Adipocyte (in vitro differentiated cells): ENCODE measurements at places on chromosomes 7 and 10.

DNA sequence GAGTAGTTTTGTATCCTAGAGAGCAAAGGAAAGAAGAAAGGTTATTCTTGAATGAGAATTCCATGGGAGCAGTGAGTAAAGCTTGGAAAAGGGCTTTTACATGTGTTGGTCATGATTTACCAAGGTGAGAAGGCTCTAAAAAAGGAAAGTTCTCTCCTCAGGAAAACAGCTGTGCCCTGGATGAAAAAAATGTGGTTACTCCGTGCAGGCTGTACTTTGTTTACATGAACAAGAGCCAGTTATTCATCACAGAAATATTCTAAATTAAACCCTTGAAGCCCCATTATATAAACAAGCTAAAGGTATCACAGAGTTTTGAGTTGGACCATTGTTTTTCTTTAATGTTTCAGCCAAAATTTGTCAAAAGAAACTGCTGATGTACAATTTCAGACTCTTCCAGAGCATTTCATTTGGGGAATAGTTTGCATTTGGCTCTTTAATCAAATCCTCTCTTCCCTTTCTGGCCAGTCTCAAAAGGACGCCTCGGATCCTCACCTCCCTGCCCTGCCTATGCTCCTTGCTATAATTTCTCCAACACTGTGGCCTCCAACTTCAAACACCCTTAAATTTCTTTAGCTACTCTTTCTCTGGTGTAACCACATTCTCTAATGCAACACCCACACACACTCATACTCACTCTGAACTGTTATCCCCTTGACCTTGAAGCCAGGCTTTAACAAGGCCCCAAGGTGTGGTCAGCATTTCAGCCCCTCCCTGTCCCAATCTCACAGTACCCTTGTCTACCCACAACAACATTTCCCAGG, 47.4 kb downstream of the AFAP1L2 start:
- peak; percentile 57 for DNase-seq

- no peak for DNase-seq
Observed at GRCh38 chr7:77910124-77910523, 111.6 kb downstream of the PHTF2 start.

DNA sequence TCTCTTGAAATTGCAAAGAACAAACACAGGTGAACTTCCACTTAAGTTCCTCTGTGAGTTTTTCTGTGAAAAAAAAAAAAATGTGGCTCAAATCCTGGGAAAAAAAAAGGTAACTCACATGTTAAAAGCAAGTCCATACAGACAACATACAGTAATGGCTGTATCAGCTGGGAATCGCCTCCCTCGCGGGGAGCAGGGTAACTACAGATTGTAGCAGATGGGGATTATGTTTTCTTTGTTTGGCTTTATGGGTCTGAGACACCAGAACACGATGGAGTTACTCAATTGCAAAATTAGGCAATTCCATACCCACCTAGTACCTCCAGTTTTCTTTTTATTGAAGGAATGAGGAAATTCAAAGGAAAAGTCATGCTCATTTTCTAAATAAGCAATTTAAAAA, 42.3 kb downstream of the FEZF1 start:
- no peak for DNase-seq

DNA sequence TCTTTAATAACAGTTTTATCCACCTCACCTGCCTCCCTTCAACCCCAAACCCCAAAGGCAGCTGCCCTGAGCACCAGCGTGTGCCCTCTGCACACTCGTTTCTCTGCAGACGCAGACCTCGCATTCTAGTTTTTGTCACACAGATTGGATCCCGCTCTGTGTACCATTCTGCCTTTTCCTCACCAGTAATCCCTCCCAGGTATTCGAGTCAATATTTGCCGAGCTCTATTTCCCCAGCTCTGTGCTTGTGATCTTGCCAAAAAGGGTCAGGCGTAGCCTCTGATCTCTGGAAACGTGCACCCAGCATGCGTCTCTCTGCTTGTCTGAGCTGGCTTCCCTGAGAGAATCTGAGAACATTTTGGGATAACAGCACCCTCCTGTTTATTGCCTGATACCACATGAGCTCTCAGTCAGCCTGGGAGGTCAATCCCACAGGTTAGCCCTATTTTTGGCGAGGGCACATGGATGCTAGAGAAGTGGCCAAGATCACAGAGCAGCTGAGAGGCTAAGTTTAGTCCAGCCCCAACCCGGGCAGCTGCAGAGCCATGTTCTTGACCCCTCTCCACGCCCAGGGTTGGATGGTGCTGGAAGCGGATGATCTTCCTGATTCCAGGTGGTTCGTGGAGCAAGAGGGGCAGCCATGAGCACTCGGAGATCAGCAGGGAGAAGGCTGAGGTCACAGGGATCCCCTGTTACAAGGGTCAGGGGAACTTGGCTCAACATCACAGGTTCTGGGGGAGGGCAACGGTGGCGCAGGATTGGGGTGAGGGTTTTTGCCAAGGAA, 29.1 kb downstream of the FOXL3 start:
- no peak for DNase-seq

- DNase-seq: no peak
Observed at GRCh38 chr10:47358457-47358856, 10.3 kb downstream of the RBP3 start.

GRCh38 chr10:90968328-90969081, 47.6 kb upstream of the ANKRD1 start:
- peak; percentile 54 for DNase-seq

GRCh38 chr7:132456418-132456817, 119.9 kb downstream of the PLXNA4 start:
- DNase-seq: no peak

- peak; percentile 79 for DNase-seq
Observed at GRCh38 chr10:34815185-34816084, at the start of gene PARD3. Gene PARD3, minus strand, starts transcription at chr10:34815296. Its CDS starts 301 bp downstream, at chr10:34814995.

DNA sequence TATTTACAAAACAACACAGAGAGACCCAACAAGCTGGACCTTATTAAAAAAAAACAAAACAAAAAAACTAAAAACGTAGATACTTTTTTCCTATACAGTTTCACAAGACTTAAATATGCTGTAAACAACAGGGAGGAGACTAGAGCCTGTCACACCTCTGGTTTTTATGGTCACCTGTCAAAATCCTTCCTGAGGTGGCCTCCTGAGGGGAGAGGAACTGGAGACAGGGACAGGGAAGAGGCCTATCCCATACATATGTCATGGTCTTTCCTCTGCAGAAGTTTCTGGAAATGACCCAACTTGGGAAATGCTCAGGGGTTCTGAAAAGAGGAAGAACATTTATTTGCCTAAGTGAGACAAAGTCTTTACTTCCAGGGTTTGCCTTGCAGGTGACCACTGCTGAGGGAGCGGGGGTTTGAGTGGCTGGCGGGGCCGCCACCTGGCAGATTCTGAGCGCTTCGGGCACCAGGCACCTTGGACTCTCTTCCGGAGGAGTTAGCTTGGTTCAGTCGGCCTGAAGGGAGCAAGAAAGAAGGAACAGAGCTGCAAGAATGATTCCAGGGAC, 18.3 kb downstream of the CPA1 start:
- no peak for DNase-seq

DNA sequence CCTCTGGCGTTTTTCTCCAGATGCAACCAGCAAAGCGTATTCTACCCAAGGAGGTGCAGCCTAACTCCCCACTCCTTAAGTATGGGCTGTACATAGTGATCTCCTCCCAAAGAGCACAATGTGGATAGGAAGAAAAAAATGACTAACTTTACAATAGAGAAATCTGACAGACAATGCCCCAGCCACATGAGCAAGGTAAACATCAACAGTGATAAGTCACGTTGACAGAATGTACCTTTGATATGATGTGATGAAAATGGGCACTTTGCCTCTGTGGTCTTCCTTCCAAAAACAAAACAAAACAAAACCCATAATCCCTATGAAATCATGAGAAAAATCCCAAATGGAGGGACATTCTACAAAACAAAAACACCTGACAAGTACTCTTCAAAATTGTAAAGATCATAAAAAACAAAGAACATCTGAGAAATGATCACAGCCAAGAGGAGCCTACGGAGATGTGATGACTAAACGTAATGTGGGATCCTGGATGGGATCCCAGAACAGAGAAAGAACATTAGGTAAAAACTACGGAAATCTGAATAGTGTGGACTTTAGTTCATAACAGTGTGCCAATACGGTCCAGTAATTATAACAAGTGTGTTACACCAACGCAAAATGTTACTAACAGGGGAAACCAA, 50.6 kb downstream of the ABLIM1 start:
- DNase-seq: no peak

- no peak for DNase-seq
Observed at GRCh38 chr10:129494740-129495139, 27.7 kb downstream of the MGMT start.

GRCh38 chr10:22180724-22181123, 37.1 kb downstream of the EBLN1 start:
- no peak for DNase-seq

GRCh38 chr10:88936656-88937055, 15.9 kb downstream of the ACTA2 start:
- DNase-seq: no peak

GRCh38 chr10:31299119-31299518, 19.9 kb upstream of the ZEB1 start:
- DNase-seq: no peak

GRCh38 chr10:91690412-91690811, 57.5 kb upstream of the PPP1R3C start:
- DNase-seq: no peak

GRCh38 chr10:133326745-133327650, 9.7 kb downstream of the CALY start:
- no peak for DNase-seq

- DNase-seq: no peak
Observed at GRCh38 chr7:150896562-150897209, 44.4 kb downstream of the AOC1 start.

GRCh38 chr7:137360087-137360679, 16.6 kb upstream of the PTN start:
- DNase-seq: no peak

GRCh38 chr10:14439451-14440259, 108.9 kb upstream of the FRMD4A start:
- no peak for DNase-seq

GRCh38 chr7:72481934-72482333, 69.8 kb upstream of the CALN1 start:
- DNase-seq: no peak

- peak; percentile 75 for DNase-seq
Observed at GRCh38 chr7:36128448-36129047, 24.5 kb upstream of the EEPD1 start.

DNA sequence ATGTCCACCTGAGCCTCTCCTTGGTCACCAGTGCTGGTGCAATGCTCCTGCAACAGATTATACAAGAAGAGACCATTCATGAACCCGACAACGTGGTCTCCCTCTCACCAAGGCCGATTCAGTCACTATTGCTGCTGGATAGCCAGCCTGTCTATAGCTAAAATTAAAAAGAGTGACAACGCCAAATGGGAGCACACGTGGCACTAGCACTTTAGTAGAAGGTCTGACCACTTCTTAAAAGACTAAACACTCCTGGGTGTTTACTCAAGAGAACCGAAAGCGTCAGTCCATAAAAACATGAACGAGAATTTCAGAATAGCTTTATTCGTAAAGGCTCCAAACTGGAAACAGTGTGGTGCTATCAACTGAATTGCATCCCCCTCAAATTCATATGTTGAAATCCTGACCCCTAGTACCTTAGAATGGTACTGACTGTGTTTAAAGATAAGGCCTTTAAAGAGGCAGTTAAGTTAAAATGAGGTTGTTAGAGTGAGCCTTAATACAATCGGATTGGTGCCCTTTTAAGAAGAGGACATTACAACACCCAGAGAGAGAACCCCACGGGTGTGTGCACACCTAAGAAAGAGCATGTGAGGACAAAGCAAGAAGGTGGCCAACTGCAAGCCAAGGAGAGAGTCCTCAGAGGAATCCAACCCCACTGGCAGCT, 4.4 kb upstream of the GALNTL5 start:
- no peak for DNase-seq

GRCh38 chr7:43873300-43873699, 4.0 kb upstream of the MRPS24 start:
- peak; percentile 67 for DNase-seq

DNA sequence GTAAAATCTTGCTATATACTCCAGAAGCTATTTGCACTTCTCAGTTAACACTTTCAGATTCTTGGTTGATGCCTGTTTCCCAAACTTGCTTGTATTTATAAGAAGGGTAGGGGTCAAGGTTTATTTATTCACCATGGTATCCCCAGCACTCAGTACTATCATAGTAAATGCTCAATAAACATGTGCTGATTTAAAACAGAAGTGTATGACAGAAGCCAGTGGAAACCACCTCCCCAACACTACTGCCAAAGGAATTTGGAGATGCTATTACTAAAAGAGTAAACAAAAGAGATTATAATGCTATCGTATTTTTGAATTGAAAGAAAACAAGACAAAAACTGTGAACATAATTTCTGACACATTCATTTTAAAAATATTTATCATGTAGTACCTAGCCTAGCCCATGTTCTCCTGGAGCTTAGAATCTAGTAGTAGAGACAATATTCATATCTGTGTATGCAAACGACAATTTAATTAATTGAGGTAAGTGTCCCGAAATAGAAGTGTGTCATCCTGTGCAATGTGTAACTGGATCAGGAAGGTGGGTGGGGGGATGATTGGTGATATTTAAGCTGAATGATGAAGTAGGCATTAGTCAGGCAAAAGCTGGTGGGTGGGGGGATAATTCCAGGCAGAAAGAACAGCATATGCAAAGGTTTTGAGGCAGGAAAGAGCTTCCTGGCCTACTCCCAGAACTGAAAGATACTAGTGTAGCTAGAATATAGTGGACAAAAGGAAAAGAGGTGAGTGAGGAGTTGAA, 77.5 kb downstream of the HGF start:
- no peak for DNase-seq

DNA sequence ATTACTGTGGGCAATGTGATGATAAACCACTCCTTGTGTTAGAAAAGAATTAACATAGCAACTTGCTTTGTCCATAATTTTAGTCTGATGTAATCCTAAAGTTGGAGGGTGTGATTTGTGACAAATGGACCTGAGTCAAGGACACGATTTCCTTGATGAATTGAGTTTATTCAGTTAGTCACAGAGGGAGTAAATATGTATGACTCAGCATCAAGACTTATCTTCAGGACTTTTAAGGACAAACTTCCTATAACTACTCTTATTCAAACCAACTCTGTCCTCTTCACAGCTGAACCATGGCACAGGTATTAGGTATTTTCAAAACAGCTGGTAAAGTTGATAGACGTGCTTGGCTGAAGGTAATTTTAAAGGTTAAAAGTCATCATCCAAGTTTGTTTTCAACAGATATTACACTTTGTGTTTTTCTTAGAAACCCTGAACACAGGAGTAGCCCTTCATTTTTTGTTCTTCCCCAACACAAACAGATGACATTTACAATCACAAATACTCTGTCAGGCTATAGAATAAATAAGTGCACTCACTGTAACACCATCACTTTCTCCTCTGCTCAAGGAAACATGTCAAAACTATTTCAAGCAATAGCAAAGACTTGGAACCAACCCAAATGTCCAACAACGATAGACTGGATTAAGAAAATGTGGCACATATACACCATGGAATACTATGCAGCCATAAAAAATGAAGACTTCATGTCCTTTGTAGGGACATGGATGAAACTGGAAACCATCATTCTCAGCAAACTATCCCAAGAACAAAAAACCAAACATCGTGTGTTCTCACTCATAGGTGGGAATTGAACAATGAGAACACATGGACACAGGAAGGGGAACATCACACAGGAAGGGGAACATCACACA, 54.5 kb downstream of the COA1 start:
- DNase-seq: peak; percentile 65
